Inflammatory macrophage treated with lipopolysaccharide for 4 hours (primary cell): ENCODE measurements at places on chromosomes 4 and X.
A peak's percentile ranks its signal among the peaks of the same experiment; 100 is the strongest.

DNA sequence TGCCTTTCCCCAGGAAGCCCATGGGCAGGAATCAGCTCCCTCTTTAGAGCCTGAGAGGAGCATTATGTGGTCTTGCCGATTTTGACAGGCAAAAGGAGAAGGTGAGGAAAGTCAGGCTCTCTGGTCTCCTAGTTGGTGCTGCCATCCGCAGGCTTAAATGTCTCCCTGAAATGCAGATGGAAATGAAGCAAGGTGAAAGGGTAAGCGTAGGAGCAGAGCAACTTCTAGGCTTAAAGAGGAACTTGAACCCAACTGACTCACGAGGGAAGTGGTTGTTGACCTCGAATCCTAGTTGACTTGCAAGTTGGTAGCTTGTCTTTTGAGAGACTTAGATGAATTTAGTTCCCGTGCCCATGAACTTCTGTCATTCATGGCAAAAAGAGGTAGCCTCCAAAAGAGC, 205.9 kb downstream of the PTTG2 start:
- DNase-seq, result peak; percentile 94

DNA sequence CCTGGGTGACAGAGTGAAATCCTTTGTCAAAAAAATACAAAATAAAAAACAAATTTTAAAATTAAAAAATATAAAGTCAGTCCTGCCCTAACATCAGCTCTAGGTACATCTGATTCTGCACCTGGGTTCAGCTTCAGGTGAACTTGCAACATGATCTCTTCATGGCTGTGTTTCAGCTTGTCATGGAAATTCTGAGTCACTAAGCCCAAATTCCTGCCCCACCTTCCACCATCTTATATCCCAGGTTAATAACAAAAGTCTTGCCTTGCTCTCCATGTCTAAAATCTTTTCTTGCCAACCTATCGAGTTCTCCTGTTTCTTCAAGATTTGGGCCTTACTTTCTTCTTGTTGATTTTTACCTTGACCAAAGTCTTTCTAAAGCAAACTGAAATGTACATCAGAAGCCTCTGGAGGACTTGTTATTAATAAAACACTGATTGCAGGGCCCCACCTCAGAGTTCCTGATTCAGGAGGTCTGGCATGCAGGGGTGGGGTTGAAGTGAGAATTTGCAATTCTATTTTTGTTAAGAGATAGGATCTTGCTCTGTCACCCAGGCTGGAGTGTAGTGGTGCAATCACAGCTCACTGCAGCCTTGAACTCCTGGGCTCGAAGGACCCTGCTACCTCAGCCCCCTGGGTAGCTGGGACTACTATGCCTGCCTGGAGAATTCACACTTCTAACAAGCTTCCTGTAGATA, 125.8 kb upstream of the VCX3A start:
- DNase-seq, result no peak

DNA sequence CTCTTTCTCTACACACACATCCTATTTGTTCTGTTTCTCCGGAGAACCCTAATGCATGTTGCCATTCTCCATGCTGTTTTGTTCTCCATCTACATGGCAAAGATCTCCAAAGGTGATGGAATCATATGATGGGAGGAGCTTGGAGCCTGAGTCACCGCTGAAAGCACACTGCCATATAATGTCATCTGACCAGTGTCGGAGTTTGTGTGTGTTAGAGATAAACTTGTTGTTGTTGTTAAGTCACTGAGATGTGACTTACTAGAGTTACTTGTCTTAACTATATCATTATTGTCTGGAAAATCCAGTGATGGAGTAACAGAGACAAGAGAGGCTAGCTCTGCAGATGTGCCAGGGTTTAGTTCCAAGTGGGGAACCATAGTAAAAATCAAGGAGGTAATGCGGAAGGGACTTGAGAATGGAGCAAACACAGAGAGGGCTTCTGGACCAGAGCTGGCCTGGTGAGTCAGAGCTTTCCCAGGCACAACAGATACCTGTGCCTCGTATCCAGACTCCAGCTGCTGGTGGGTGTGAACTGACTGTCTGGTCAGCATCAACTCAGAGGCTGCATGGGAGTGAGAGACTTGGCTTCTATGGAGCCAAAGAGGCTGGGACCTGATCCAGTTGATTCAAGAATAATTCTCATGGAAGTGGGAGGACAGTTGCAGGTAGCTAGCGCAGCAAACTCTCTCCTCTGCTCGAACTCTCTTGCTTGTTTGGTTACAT, 30.6 kb upstream of the CCKAR start:
- DNase-seq, result no peak

- no peak for DNase-seq
Observed at GRCh38 chr4:168857009-168857408, 153.0 kb downstream of the CBR4 start.

DNA sequence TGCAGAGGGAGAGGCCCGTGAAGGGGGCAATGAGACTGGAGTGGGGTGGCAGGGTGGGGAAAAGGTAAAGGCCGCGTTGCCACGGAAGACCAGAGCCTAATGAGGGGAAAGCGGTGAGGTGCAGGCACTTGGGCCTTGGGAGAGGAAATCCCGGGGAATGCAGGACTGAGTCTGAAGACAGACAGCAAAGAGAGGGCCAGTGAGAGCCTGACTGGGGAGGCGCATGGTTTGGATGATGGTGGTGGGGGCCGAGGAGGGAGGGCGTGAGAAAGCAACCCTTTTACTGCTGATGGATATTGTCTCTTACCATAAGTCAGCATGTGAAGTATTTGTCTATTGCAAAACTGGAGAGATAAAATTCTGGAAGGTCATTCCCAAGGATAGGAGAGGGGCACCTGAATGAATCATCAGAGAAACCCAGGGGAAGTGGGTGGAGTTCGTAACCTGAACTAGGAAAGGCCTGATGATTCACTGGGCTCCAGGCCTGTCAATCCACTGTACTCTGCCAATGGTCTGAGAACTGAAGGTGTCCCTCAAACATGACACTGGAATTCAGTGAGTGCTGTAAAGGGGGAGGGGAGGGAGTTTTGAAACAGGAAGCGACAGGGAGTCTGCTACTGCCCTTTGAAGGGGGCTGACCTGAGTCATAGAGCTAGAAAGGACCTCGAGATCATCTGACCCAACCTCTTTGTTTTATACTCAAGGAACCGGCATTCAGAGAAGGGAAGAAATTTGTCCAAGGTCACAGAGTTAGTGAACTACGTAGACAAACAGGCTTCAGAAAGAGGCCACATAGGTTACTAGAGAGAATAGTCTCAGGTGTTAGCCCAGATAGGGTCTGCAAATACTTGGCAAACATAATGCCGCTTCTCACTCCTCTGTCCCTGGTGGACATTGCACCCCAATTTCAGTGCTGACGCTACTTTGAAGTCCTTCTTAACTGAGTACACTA, 52.2 kb downstream of the NALF2 start:
- DNase-seq, result no peak

- no peak for DNase-seq
Observed at GRCh38 chr4:183366206-183366835, 44.1 kb upstream of the CLDN24 start.

- DNase-seq, result no peak
Observed at GRCh38 chr4:31236639-31237173, 516.5 kb downstream of the PCDH7 start.

DNA sequence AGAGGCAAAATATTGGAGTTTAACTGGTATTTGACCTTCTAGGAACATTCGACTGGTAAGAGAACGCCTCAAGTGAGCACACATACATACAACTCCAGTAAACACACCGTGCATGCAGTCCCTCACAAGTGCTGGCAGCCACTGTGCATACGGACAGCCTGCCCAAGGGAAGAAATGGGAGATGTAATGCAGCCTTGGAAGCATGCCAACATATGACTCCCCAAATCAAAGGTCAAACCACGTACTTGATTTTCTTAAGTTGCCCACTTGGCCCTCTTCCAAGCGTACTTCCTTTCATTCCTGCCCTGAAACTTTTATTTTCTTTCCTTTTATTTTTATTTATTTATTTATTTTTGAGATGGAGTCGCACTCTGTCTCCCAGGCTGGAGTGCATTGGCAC, 206.6 kb downstream of the SPRY1 start:
- no peak for DNase-seq

DNA sequence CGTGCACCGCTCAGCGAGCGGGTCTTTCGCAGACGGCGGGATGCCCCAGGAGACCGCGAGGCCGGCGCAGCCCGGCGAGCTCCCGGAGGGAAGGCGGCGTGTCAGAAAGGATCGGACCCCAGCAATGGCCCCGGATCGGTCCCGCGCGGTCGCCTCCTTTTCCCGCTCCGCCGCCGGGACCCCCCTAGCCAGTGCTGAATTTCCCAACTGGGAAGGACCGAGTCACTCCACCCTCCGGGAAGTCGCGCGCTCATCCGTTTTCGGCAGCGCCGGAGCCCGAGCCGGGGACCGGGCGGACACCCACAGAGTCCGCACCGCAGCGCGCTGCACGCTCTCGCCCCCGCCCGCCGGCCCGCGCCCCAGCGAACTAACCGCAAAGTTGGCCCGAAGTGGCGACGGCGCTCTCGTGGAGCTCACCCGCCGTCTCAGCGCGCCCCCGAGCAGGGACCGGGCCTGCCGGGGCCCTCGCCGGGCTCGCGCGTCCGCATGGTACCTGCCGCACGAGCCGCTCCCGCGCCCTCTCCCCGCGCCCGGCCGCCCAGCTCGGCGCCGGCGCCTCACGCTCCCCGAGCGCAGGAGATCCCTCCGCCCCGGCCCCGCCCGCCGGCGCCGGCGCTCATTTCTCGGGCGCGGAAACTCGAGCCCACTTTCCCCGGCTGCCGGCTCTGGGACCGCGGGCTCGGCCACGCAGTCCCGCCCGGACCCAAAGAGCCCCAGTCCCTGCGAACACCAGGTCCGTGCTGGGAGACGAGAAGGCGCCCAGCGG, at the start of gene FAT1:
Gene FAT1 (minus strand): TSS at position 565 of the 766 bp plus-strand sequence. CDS start 14,029 bp downstream, outside the sequence.
- no peak for DNase-seq

DNA sequence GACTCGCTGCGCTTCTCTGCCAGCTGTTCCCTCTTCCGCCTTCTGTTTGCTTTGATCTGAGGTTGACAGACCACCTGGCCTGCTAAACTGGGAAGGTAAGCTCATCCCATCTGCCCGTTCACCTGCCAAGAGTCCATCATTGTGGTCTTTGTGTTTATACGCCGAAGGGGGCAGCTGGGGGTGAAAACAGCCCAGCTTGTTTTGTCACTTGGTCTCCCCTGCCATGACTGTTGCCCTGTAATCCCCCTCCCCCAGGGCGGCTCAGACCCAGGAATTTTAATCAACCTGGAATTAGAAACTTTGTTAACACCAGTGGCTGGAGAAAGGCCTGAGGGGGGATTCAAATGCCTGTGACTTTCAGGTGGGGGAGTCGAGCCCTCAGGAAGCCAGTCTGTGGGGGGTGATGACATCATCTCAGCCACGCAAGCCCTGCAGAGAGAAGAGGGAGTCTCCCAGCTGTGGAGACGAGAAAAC, 333.3 kb downstream of the BCOR start:
- DNase-seq, result no peak

DNA sequence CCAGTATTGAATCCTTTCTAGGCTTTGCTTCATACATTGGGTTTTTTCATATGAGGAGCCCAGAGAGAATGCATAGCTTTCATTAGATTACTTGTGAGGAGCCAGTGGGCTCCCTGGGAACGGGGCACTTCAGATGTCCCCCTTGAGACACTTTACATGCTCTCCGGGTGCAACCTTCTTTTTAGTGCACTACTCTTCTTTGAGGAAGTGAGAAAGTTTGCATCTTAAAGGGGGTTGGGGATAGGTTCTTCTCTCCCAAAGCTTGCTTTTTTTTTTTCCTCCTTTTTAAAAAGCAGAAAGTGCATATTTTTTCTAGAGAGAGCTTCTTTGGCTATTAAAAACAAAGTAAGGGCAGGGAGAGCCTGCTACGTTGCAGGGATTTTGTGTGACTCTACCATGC, 4.3 kb downstream of the HADH start:
- DNase-seq, result no peak

- DNase-seq, result no peak
Observed at GRCh38 chr4:113049421-113050370, at the start of gene ANK2. ANK2 (plus strand) TSS chr4:113049653; CDS start chr4:113049729, 76 bp downstream.

- DNase-seq, result peak; percentile 47
Observed at GRCh38 chr4:109826719-109827118, 1.1 kb upstream of the RRH start.

- no peak for DNase-seq
Observed at GRCh38 chr4:109973529-109973905, 60.8 kb downstream of the EGF start.

GRCh38 chr4:23337292-23337691, 552.6 kb downstream of the PPARGC1A start:
- no peak for DNase-seq

GRCh38 chr4:39637586-39638353, 895 bp downstream of the SMIM14 start:
- peak; percentile 57 for DNase-seq

GRCh38 chr4:88318751-88319350, 34.5 kb upstream of the PPM1K start:
- DNase-seq, result no peak

GRCh38 chr4:100076753-100077152, 113.5 kb downstream of the DDIT4L start:
- no peak for DNase-seq

DNA sequence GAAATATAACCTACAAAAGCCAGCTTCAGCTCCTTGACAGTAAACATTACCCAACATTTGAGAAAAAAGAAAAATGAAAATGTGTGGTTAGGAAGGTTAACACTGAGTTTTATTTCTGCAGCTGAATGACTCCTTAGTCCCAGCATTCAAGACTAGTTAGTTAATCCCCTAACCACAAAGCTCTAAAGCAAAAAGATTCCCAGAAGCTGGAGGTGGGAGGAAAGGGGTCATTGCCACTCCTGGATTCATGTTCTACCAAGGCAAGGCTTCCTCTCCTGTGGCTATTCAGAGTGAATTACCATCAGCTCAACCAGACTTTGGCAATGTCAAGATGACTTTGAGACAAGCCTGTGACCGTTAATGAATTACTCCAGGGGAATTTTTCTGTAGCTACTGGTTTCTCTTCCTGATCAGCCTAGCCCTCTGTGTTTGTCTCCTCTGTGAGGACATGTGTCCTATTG, 63.6 kb downstream of the HADH start:
- no peak for DNase-seq

DNA sequence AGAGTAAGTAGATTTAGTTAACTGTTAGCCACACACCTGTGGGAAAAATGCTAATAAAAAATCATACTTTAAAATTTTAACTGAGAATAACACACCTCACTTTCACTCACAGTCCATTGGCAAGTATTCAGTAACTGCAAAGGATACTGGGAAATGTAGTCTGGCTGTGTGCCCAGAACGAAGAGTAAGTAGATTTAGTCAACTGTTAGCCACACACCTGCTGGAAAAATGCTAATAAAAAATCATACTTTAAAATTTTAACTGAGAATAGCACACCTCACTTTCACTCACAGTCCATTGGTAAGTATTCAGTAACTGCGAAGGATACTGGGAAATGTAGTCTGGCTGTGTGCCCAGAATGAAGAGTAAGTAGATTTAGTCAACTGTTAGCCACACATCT, 178.4 kb upstream of the NWD2 start:
- DNase-seq, result no peak

DNA sequence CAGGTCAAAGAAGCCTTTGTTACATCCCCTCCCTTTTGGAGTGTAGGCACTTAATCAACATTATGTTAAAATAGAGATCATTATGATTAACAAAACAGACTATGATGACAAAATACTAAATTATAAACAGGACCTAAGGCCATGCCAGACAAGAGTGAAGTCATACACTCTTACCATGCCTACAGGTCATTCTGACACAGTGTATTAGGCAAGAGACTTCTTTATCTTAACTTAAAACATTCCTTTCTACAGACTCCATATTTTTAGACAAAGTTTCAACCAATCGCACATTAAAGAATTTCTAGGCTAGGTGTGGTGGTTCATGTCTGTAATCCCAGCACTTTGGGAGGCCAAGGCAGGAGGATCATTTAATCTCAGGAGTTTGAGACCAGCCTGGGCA, 128.6 kb upstream of the SLC34A2 start:
- DNase-seq, result no peak

- DNase-seq, result no peak
Observed at GRCh38 chrX:1502853-1503252, 34.1 kb downstream of the P2RY8 start.
